Activated CD4-positive, alpha-beta memory T cell treated with anti-CD3 and anti-CD28 coated beads for 36 hours (primary cell): ENCODE measurements at places on chromosomes 11 and 22.
A peak's percentile ranks its signal among the peaks of the same experiment; 100 is the strongest.

GRCh38 chr11:73465023-73465675, 89.0 kb downstream of the RELT start:
- no peak for DNase-seq

- DNase-seq: peak; percentile 77
Measured at GRCh38 chr11:75328426-75329277, 22.8 kb downstream of the ARRB1 start.

DNA sequence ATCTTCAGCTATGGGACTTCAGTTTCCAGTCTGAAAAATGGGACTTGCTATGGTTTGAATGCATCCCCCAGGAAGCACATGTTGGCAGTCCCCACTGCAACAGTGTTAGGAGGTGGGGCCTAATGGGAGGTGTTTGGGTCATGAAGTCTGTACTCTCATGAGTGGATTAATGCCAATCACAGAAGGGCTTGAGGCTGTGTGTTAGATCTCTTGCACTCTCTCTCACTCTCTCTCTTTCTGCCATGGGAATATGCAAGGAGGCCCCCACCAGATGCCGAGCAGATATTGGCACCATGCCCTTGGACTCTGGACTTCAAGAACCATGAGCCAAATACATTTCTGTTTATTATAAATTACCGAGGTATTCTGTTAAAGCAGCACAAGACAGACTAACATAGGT, 7.8 kb upstream of the AP1B1 start:
- DNase-seq: no peak

- DNase-seq: no peak
Measured at GRCh38 chr22:17639247-17639741, 737 bp downstream of the BCL2L13 start.

DNA sequence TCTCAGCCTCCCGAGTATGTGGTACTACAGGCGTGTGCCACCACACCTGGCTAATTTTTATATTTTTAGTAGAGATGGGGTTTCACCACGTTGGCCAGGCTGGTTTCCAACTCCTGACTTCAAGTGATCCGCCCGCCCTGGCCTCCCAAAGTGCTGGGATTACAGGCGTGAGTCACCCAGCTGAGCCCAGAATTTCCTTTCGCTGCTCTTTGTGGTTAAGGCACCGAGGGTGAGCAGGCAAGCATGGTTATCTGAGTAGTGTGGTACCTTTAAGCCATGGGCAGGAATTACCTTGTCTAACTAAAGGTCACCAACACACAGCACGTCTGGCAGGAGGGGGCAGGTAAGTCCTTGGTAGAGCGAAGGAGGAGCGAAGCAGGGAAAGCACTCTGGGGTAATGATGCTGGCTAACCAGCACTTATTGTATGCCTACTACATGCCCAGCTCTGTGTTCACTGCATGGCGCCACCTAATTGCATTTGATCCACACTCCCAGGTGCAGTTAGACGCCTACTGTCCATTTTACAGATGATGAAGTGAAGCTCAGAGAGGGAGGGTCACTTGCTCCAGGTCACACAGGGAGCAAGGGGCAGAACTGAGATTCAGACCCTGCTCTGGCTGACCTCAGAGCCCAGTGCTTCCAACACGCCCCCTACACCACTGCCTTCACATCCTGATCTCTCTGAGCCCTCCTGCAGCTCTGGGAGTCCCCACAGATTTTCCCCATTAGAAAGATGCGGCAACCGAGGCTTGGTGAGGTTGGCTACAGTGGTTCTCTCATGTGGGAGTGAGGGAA, 45.7 kb downstream of the TRIOBP start:
- no peak for DNase-seq

DNA sequence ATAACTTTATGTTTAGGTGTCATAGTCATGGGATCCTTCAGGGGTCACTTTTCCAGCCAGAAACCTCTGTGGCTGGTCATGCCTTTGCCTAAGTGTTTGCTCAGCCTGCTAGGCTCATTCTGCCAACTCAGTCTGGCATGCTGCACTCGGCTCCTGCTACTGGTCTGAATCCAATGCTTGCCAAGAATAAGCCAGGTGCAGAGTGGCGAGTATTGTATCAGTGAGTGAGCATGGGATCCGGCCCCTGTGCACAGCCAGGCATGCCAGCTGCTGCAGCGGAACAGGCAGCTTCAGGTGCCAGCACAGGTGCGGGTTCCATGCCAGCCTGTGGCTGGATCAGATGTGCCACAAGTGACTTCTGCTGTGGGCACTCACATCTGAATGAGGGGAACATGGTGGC, 1269.3 kb upstream of the CNTN5 start:
- no peak for DNase-seq

DNA sequence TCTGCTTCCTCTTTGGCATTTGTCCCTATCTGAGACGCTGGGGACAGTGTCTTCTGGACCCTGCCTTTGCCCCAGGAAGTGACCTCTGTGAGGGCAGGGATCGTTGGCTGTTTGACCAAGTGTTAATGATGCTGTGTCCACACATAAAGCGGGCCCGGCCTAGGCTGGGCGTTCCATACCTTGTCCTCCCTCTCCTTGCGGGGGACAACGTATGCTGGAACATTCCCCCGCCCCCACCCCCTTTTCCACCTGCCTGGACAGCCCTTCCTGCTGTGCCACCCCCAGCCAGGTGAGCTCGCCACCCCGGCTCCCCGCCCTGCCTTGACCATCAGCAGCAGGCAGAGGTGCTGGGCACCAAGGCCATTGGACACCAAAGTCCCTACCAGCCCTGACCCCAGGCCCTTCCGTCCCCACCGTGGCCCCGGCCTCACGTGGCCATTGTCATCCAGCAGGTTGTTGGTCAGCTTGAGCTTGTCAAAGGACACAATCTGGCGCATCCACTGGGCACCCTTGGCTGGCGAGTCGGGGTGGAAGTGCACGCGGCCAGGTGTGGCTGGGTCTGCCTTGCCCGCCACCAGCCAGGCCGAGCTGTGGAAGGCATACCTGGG, 4.1 kb upstream of the NUDT8 start:
- no peak for DNase-seq

DNA sequence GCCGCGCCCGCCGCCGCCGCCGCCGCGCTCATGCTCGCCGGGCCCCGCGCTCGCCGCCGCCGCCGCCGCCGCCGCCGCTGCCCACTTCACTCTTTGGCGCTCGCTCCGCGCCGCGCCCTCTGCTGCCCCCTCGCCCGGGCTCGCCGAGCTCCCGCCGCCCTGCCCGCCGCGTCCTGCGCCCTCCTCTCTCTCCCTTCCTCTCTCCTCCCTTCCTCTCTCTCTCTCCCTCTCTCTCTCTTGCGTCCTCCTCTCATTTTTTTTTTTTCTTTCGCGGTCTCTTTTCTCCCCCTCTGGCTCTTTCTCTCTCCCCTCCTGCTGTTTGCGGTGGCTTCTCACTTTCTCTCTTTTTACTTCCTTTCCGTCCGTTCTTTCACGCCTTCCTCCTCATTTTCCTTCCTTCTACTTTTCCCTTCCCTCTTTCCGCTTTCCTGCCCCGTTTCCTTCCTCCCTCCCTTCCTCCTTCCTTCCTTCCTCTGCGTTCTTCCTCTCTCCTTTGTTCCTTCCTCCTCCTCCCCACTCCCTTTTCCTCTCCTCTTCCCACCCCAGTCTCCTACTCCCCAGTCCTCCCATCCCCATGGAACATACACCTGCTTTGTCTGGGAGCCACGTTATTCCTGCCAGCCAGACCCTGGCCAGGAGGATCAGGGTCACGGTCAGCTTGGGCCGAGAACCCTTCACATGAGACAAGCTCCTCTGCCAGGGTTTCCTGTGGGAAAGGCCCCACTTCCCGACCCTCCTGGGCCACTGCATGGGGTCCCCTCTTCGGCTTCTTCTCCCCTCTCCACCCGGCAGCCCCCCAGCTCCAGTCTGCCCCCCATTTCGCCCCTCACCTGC, 19.3 kb upstream of the SHISAL1 start:
- no peak for DNase-seq

DNA sequence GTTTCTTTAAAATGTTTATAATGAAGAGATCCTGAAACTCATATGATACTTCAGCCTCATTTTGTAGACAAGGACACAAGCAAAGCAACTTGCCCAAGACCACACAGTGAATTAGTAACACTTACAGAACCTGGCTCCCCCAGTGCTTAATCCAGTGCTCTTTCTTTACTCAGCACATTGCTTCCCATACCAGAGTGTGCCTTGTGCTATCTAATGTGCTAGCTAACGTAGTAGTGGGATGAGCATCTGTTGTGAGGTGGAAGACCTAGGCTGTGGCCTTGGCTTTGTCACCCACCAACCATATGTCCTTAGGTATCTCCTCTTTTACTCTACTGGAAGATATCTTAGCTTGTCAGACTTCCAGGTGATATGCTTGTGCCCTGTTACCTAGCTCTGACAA, 5.1 kb downstream of the SPCS2 start:
- DNase-seq: no peak

DNA sequence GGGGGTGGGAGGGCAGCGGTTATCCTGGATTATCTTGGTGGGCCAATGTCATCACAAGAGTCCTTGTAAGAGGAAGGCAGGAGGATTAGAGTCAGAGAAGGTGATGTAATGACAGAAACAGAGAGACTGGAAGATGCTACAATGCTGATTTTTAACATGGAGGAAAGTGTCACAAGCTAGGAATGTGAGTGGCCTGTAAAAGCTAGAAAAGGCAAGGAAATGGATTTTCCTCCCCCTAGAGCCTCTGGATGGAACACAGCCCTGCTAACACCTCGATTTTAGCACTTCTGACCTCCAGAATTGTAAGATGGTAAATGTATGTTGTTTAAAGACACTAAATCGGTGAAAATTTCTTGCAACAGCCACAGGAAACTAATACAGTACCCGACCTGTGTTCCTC, 109.3 kb downstream of the MN1 start:
- no peak for DNase-seq

GRCh38 chr11:3984896-3985295, 109.7 kb upstream of the RRM1 start:
- peak; percentile 69 for DNase-seq

- peak; percentile 6 for DNase-seq
Measured at GRCh38 chr11:2522631-2523255, 77.9 kb downstream of the KCNQ1 start.

DNA sequence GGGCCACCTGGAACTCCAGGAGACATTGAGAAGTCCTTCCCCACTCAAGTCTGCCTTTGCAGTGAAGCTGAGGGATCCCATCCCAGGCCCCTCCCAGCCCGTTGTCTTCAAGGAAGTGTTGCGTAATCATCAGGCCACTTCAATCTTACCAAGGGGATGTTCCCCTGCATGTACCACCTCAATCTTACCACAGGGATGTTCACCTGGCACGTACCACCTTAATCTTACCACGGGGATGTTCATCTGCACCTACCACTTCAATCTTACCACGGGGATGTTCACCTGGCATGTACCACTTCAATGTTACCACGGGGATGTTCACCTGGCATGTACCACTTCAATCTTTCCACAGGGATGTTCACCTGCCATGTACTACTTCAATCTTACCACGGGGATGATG, 108.0 kb upstream of the SYN3 start:
- DNase-seq: no peak

DNA sequence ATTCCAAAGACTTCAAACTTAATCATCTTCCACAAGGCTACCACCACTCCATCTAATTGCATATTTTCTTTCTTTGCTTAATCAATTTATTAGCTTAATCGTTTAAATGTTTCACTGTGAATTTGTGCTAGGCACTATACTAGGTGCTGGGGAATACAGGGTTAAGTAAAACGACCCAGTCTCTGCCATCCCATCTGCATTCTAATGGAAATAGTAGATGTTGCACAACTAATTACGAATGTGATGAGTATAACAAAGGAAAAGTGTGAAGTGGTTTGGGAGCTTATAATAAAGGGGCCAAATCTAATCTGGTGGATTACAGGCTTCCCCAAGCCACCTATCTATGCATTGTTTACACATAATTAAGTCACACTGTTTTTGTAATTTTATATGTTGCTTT, 147.1 kb downstream of the FAM181B start:
- no peak for DNase-seq

DNA sequence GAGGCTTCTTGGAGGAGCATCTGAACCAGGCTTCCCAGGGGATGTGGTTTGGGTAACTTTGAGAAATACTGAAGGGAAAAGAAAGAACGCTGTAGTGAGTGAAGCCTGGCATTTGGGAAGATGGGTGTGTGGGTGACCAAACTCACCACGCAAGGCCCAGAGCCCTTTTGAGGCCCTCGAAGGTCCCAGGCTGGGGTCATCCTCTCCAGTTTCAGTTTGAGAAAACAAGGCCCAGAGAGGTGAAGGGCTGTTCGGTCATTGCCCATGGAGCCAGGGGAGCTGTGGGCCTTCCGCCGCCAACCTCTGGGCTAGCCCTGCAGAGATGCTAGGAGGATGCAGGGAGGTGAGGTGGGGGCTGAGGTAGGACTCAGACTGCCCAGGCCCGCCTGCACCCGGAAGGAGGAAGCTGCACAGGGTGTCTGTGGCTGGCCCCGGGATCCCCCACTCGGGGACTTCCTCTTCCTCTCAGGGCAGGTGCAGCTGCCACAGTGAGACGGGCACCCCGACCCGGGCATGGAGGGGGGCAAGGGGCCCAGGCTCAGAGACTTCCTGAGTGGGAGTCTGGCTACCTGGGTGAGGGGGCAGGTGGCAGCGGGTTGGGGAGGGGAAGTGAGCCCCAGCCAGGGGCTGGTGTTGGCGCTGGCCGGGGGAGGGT, at the start of gene CCDC88B:
Gene CCDC88B, plus strand, starts transcription at position 451 of the 655 bp plus-strand sequence. Its CDS starts 63 bp downstream, at position 514.
- DNase-seq: peak; percentile 92

- no peak for DNase-seq
Measured at GRCh38 chr22:31812977-31813605, 59.3 kb downstream of the DEPDC5 start.

- peak; percentile 49 for DNase-seq
Measured at GRCh38 chr11:12199231-12199948, 89.0 kb downstream of the MICAL2 start.

DNA sequence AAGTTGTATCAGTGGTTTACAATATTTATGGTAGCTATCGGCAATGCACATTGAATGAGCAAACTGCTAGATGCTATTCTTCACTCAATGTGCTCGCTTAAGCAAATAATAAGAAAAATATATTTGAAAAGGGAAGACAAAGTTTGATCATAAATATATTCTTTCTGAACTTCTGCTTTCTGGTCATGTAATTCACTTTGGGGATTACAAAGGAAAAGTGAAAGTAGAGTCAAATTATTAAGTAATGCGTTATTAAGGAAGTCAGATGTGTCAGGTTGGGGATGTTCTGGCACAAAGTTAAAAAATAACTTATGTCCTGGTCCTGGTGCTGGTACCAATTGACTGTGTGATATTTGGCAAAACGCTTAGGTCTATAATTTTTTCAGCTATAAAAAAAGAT, 98.0 kb upstream of the TRIM77 start:
- DNase-seq: no peak

DNA sequence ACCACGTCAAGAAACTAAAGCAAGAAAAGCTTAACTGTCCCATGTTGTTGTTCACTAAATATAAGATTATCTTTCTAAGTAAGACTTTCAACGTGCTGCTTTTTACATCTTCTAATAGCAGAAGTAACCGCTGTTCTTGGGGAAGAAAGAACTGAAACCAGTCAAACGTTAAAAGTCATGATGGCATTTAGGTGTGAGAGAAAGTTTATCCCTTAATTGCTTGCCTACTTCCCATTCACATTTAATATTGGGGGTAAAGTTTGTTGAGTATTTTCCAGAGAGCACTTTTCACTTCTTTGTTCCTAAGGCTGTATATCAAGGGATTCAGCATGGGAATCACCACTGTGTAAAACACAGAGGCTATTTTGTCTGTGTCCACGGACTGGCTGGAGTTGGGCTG, 970 bp downstream of the OR5B21 start:
- no peak for DNase-seq
